Suppressor macrophage (primary cell): ENCODE measurements at places on chromosomes 7 and 10.

DNA sequence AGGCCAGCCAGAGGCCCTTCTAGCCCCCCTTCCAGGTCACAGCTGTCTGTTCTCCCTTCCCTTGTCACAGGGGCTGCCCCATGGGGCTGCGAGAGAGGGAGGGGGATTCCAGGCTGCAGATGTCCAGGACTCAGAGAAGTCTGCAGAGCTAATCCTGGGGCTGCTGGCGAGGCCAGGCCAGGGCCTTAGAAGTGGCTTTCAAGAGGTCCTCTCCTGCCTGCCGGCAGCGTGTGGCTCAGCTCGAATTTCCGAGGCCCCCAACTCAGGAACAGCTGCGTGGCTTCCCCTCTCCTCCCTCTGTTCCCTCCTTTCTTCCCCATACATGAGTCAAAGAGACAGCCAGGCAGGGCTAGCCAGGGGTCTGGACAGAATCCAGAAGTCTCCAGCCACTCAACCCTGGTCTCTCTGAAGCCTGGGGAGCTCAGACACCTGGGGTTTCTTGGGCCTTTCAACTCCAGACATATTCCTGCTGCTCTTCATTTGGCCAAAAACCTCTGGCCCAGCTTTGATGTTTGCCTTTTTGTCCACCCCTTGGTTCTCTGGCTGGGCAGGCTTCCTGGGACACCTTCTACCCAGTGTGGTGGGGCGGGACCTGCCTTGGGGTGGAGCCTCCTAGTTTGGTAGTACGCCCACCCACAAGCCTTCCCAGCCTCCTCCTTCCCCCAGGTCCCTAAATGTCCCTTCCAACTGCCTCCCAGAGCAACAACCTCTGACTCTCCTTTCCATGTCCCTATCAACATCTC, 21.8 kb upstream of the EIF5AL1 start:
- DNase-seq, result no peak

DNA sequence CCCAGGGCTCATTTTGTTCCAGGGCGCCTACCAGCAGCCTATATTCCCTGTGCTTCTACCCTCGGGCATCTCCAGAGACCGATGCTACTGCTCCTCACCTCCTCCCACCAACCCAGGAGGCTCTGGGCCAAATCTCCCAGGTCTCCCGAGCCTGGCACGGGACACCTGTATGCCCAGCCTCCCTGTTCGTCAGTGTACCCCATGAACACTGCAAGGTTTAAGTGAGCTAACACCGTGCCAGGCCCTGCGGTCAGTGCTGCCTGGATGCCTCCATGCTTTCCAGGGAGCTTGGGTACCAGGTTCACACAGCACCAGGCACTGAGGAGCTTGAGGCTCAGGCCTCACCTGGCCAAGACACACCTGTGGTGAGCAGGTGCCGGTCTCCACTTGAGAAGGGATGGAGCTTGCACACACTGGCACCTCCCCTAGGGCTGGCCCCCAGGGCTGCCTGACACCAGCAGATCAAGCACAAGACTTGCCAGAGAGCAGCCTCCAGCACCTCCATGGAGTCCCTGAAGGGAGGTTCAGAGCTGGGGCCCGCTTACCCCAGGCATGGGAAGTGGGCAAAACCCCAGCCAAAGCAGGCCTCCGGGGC, 80.3 kb downstream of the FAM53B start:
- DNase-seq, result no peak

DNA sequence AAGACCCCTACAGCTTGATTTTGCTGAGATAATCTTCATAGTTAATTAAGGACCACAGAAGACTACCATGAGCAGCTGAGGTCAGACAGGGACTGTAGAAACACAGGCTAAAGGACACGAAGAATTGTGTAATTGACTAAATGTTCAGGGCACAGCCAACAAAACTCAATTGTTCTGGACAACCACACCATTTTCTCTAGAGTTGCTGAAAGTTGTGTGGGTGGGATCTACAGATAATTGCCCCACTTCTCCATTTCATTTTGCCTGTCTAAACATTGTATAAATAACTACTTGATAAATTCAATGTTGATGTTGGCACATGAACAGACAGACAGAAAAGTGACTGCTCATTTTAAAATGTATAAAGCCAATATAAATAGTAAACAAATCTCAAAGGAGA, 39.0 kb upstream of the SLC16A12 start:
- peak; percentile 17 for DNase-seq

- no peak for DNase-seq
Measured at GRCh38 chr7:151210087-151210854, at the start of gene H2BK1. Gene H2BK1 (minus strand): TSS chr7:151210488. CDS start chr7:151210318, 170 bp downstream.

- DNase-seq, result no peak
Measured at GRCh38 chr10:86330778-86331763, 35.5 kb downstream of the GRID1 start.
